CD4-positive, alpha-beta memory T cell (primary cell): ENCODE measurements at places on chromosomes 11 and 22. TPM values are rescaled to one million over a fixed set of nuclear protein-coding genes. Genes with fewer than 3 reads are reported as not detected.

DNA sequence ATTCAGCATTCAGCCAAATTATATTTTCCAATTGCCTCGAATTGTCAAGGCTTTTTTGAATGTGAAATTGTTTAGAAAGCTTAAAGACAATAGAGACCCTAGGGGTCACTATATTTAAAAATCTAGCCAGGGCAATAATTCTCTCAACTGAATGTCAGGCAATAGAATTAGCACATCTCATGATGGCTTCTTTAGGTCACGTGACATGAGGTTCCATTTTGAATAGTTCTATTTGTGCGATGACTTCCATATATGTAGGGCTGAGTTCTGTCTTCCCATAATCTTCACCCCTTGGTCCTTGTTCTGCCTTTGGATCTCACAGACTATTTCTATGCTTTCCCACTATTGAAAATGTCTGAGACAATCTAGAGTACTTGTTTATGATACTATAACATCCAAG, 527.7 kb upstream of the KIRREL3 start:
- DNase-seq: no peak
- no peak overlapping the region for H3K4me3 ChIP-seq
- H3K27ac ChIP-seq: no peak overlapping the region
- no peaks in the 10 kb centered on the region for H3K36me3 ChIP-seq

- peaks cover 3% of the 10 kb centered on the region for H3K4me1 ChIP-seq
- DNase-seq: no peak
- no peak overlapping the region for H3K4me3 ChIP-seq
- no peak overlapping the region for H3K27ac ChIP-seq
- H3K36me3 ChIP-seq: no peaks in the 10 kb centered on the region
- H3K27me3 ChIP-seq: no peaks in the 10 kb centered on the region
Measured at GRCh38 chr11:75597636-75598035, 35.6 kb downstream of the SERPINH1 start.

GLYAT gene
- not detected for total RNA-seq

OR10A4 gene
- total RNA-seq: not detected
